DMS53 (cell line): ENCODE measurements at places on chromosomes 1 and 21.

GRCh38 chr1:177281901-177282300, 111.1 kb downstream of the BRINP2 start:
- no peak for DNase-seq

DNA sequence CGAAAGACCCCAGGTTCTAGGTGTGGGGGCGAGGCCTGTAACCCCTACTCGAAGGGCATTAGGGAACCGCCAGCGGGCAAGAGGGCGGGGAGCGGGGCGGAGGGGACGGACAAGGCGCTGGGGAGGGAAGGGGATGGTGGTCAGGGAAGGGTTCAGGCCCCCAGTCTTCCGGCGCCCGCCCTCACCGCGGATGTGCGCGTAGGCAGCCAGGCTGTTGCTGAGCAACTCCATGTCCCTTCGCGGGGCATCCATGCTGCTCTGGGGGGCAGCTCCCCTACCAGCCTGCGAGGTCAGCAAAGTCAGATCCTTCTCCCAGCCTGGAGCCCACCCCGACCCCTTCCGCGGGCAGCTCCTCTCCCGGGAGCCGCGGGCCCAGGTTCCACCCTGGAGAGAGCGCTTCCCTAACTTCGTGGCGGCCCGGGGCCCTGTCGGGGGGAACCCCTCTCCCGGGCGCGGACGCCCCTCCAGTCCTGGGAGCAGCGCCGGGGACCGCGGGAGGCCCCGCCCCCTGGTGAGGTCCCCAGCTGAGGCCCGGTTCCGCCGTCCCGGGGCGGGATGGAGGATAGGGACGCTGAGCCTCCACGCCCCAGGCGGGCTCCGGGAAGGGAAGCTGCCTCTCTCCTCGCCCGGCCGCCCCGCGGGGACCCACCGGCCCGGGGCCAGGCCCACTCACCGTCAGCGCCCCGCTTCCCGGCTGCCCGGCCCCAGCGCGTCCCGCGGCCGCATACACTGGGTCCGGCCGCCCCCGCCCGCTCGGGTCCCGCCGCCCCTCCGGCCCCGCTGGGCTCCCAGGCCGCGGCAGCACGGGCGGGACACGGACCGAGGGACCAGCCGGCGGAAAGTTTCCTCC, 434 bp downstream of the EVA1B start:
- DNase-seq, result peak; percentile 69

GRCh38 chr1:208026880-208027438, 116.0 kb upstream of the CD34 start:
- no peak for DNase-seq

- no peak for DNase-seq
Observed at GRCh38 chr1:65538664-65539063, 118.2 kb downstream of the LEPR start.

DNA sequence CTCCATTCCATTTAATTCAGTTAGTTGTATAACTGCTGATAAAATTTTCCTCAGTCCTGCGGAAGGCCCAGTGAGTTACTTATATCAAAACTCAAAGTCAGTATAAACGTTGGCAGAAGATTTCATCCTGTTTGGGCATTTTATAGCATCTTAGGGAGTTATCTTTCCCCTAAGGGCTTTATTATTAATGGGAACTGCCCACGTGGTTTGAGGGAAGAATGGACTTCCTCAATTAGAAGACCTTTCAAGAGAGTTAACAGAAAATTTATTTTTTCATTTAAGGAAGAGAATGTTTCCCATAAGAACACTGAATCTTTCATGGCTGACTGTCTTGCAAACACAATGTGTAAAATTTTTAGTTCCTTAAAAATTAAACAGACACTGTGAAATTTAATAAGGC, 400.1 kb downstream of the NEGR1 start:
- no peak for DNase-seq

- DNase-seq, result no peak
Observed at GRCh38 chr1:148318123-148318903, 164.8 kb downstream of the PPIAL4G start.

GRCh38 chr1:85911742-85912141, 203.5 kb upstream of the ZNHIT6 start:
- peak; percentile 23 for DNase-seq

DNA sequence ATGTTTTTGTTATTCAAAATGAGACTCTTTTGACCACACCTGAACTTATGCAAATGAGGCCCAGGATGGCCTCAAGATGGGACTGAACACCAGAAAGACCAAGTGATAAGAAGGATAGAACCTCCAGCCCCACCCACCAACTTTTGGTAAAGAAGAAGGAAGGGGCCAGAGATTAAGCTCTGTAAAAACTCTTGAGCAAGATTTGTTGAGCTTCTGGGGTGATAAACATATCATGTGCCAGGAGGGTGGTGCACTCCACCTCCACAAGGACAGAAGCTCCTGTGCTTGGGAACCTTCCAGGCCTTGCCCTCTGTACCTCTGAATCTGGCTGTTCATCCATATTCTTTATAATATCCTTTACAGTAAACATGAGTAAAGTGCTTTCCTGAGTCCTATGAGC, 5.3 kb downstream of the RSPH1 start:
- DNase-seq, result no peak

DNA sequence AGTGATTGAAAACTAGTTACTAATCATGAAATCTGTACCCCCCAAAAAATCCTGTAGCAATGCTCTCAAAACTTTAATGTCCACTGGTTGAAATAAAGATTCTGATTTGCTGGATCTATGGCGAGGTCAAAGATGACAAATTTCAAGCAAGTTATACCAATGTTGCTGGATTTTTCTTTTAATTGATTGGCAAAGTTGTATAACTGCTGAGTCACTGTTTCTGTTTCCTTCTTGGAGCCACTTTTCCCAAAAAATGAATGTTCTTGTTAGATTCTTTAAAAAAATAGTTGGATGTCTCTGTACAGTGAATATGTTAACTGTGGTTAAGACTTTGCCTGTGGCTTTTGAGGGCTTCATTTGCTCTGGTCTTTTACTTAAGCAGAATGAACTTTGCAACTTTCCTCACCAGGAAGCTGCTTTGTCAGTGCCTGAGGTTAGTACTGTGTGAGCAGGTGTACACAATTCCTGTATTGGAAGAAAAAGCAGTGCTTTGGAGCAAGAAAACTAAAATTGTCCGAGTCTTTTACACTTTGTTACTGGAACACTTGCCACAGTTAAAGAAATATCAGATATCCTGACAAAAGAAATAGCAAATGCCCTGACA, 1211.9 kb downstream of the MRPL39 start:
- DNase-seq, result peak; percentile 14

- DNase-seq, result no peak
Observed at GRCh38 chr1:85478366-85478765, 13.4 kb upstream of the DDAH1 start.
